ENCODE measurements at places on chromosomes 12 and 14.

GRCh38 chr12:27769142-27769673 lies 10.8 kb upstream of the KLHL42 start:
- no peak for DNase-seq

DNA sequence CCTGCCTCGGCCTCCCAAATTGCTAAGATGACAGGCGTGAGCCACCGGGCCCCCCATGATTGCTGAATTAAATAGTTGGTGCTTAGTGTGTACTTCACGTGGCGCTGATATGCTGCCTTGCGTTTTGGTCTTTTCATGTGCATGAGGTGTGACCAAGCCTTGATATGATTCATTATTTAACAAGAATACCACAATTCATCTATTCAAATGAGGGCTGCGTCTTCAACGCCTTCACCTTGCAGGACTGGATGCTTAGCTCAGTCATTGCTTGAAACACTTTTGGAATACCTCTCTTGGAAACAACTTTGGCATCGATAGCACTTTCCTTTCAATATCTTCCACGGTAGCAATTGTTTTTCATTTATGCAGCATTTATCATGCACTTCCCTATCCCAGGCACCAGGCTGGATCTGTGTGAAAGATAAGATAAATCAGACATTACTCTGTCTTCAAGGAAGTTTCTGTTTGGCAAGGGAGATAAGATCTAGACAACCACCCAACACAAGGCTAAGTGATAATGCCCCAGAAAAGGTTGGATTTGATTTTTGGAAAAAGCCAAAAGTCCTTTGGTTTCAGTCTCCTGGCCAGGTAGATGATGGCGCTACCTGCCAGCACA lies 1.3 kb upstream of the TEAD4 start:
- DNase-seq = no peak

- peak; percentile 43 for DNase-seq
These were observed 484 bp downstream of the PPP1CC start for GRCh38 chr12:110742096-110742717.

DNA sequence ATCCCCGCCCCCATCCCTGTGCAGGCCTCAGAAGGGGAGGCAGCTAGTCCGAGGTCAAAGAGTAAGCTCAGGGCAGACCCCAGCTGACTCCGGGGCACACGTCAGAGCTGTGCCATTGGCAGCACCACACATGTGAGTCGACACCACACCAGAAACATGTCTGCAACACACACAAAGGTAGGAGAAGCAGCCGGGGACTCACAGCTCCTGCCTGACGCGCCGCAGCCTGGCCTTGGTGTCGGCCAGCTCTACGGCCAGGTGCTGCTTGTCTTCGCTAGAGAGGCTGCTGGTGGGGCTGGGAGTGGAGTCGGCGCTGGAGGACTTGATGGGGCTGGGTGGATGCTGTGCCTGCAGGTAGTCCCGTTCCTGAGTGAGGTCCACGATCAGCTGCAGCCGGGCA lies 78.5 kb downstream of the CCDC88C start:
- no peak for DNase-seq

Measured in activated CD4-positive, CD25-positive, alpha-beta regulatory T cell (primary cell).